ENCODE measurements at places on chromosomes 5 and 9. TPM values are rescaled to one million over a fixed set of nuclear protein-coding genes. Genes with fewer than 3 reads are reported as not detected.

DNA sequence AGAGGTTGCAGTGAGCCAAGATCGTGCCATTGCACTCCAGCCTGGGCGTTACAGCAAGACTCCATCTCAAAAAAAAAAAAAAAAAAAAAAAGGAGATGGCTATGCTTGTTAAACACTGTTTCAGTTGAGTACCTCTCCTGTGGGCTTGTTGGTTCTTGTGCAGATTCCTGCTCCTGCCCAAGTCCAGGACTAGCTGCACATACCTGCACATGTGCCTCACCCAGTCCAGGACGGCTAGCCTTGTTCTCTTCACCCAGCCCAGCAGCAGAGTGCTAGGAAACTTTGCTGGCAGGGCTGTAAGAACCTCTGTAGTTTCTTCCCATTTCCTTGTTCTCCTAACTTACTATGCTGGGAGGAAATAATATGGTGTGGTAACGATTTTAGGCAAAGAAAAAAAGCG lies 234.1 kb upstream of the DMRT1 start:
- H3K27ac ChIP-seq, result no peak overlapping the region
- H3K4me3 ChIP-seq, result no peak overlapping the region
- H3K36me3 ChIP-seq, result no peaks in the 10 kb centered on the region

GRCh38 chr9:108086624-108087023 lies 597.1 kb upstream of the KLF4 start:
- no peak overlapping the region for H3K27ac ChIP-seq
- no peaks in the 10 kb centered on the region for H3K36me3 ChIP-seq
- H3K4me1 ChIP-seq, result no peaks in the 10 kb centered on the region
- no peak overlapping the region for H3K4me3 ChIP-seq
- no peaks in the 10 kb centered on the region for H3K27me3 ChIP-seq

ORM2 gene
- total RNA-seq, result not detected

- H3K27me3 ChIP-seq, result no peaks in the 10 kb centered on the region
- H3K4me3 ChIP-seq, result no peak overlapping the region
- no peak for DNase-seq
- H3K27ac ChIP-seq, result peak overlapping the region; percentile 11
These were observed 533.5 kb downstream of the RAB3C start for GRCh38 chr5:59116231-59116865.

GRCh38 chr9:134678666-134679443 lies 37.3 kb downstream of the COL5A1 start:
- no peaks in the 10 kb centered on the region for H3K36me3 ChIP-seq
- no peak for DNase-seq
- no peak overlapping the region for H3K27ac ChIP-seq
- H3K27me3 ChIP-seq, result no peaks in the 10 kb centered on the region
- no peak overlapping the region for H3K4me3 ChIP-seq
- H3K4me1 ChIP-seq, result peaks cover 31% of the 10 kb centered on the region

MYMK gene
- total RNA-seq, result not detected

DNA sequence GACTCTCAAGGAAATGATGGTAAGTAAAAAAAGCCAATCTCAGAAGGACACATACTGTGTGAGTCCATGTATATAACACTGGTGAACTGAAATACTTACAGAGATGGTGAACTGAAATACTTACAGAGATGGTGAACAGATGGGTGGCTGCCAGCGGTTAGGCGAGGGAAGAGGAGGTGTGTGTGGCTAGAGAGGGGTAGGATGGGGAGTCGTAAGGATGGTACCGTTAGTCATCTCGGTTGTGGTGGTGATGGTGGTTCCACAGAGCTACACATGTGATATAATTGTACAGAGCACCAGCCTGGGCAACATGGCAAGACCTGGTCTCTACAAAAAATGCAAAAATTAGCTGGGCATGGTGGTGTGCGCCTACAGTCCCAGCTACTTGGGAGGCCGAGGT lies 113.6 kb upstream of the RAPGEF1 start:
- H3K4me1 ChIP-seq, result peaks cover 9% of the 10 kb centered on the region
- H3K27me3 ChIP-seq, result no peaks in the 10 kb centered on the region
- H3K27ac ChIP-seq, result no peak overlapping the region
- no peaks in the 10 kb centered on the region for H3K36me3 ChIP-seq

DNA sequence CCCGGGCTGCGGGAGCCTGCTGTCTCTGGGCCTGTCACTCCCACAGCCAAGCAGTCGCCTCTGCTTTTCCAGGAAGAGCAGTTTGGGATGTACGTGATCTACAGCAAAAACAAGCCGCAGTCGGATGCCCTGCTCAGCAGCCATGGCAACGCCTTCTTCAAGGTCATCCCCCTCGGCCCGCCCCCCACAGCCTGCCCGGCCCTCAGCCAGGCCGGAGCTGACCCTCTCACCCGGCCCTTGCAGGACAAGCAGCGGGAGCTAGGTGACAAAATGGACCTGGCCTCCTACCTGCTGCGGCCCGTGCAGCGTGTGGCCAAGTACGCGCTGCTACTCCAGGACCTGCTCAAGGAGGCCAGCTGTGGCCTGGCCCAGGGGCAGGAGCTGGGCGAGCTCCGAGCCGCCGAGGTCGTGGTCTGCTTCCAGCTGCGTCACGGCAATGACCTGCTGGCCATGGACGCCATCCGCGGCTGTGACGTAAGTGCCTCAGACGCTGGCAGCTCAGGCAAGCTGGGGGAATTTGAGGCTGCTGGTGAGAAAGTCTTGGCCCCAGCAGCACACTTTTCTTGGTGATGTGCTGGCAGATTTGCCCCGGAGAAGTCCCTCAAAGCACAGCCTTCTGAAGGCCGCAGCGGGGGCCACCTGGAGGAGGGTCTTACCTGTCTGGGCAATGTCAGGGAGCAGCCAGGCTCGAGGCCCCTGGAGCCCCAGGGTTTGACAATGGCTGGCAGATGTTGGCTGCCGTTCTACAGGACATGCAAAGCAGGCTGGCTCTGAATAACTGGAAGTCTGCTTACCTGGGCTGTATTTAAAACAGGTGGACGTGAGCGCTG lies 20.1 kb upstream of the LRRC14B start:
- H3K4me3 ChIP-seq, result no peak overlapping the region
- no peaks in the 10 kb centered on the region for H3K27me3 ChIP-seq
- peaks cover 8% of the 10 kb centered on the region for H3K4me1 ChIP-seq
- no peak for DNase-seq
- no peak overlapping the region for H3K27ac ChIP-seq

LAMC3 gene
- total RNA-seq, result 0.25 TPM

CD72 gene
- 0.80 TPM for total RNA-seq

TNPO1 gene
- 92.2 TPM for total RNA-seq

GRCh38 chr5:112366987-112367386 lies 52.1 kb downstream of the EPB41L4A start:
- H3K36me3 ChIP-seq, result no peaks in the 10 kb centered on the region
- peaks cover 26% of the 10 kb centered on the region for H3K4me1 ChIP-seq
- DNase-seq, result no peak
- H3K27me3 ChIP-seq, result no peaks in the 10 kb centered on the region

LTC4S gene
- total RNA-seq, result 11.1 TPM

CMBL gene
- total RNA-seq, result 29.0 TPM

GRCh38 chr5:35598707-35599370 lies 18.8 kb upstream of the SPEF2 start:
- DNase-seq, result no peak
- H3K27ac ChIP-seq, result no peak overlapping the region
- no peaks in the 10 kb centered on the region for H3K36me3 ChIP-seq
- H3K27me3 ChIP-seq, result no peaks in the 10 kb centered on the region

- H3K36me3 ChIP-seq, result no peaks in the 10 kb centered on the region
- H3K4me1 ChIP-seq, result no peaks in the 10 kb centered on the region
- H3K27me3 ChIP-seq, result no peaks in the 10 kb centered on the region
These were observed 23.7 kb upstream of the LOX start for GRCh38 chr5:122101636-122102285.

Measured in heart left ventricle (tissue), 16 donors.